ENCODE measurements at places on chromosomes 7 and 10.

- no peak for DNase-seq
Measured at GRCh38 chr10:53052521-53053164, 280.1 kb upstream of the MBL2 start.

- DNase-seq, result no peak
Measured at GRCh38 chr10:130630135-130630534, 493.9 kb downstream of the GLRX3 start.

DNA sequence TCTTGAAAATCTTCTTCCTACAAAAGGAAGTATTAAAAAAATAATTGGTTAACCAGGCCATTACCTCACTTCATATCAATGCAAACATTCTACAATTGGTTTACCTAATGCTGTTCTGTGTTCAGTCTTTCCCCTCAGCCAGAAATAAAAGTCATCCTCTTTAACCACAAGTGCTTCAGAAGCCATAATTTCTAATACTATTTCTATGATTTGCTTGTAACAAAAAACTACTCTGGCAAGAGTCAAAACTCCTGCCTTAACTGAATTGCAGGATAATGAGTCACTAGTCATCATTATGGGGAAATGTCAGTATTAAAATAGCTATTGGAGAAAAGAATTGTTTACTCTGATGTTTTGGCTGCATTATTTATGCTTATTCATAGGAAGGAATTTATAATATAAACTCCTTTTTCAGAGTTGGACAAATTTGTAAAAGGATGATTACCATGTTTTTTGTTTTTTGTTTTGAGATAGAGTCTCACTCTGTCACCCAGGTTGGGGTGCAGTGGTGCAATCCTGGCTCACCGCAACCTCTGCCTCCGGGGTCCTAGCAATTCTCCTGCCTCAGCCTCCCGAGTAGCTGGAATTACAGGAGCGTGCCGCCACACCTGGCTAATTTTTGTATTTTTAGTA, 55.5 kb upstream of the ODAD2 start:
- no peak for DNase-seq

DNA sequence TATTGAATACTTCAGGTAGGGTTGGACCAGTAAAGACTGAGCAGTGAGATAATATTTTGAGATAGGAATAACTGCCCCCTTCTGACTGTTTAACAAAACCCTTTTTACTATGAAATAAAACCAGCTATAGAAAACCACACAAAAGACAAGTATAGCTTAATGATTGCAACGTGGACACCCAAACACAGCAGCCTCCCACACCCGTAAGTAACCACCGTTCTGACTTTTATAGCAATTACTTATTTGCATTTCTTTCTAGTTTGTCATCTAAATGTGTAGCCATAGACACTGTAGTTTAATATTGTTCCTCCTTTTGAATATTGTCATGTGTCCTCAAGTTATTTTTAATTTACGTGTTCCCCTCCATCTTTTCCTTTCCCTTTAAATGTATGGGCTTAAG, 42.9 kb upstream of the SYPL1 start:
- DNase-seq, result no peak

DNA sequence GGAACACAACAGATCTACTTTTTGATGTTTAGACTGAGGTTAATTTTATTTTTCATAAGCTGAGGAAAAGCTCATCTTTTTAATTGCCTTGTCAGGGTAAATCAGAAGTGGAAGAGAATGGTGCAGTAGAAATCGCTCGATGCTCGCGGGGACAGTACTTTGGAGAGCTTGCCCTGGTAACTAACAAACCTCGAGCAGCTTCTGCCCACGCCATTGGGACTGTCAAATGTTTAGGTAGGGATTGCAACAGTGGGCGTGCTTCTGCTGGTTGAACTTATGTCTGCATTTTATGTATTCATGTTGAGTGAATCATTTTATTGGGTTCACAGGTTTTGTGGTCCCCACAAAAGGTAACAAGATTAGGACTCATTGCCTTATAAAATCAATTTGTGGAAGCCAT, 11.7 kb upstream of the HBP1 start:
- DNase-seq, result no peak

DNA sequence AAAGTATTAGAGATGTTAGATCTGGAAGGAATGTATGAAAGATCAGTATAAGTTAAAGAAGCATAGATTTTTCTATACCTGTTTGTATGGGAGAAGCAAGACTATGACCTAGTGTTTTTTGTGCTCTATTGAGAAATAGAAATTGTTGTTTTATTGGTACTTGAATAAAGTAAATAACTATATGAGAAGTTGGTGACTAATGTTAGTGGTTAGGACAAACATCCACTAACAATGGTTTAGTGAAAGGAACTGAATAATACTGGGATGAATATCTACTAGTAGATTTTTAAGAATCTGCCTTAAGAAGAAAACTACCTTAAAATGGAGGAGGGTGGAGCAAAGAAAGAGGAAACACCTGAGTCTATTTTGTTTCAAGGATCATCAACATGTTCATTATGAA, 521.1 kb upstream of the POT1 start:
- no peak for DNase-seq

- no peak for DNase-seq
Measured at GRCh38 chr7:36053589-36053988, 99.5 kb upstream of the EEPD1 start.

- no peak for DNase-seq
Measured at GRCh38 chr7:96310110-96310509, 11.8 kb downstream of the SLC25A13 start.

- DNase-seq, result no peak
Measured at GRCh38 chr10:29358010-29358616, 69.2 kb downstream of the LYZL1 start.

- no peak for DNase-seq
Measured at GRCh38 chr7:156731651-156732050, 91.1 kb downstream of the RNF32 start.

- DNase-seq, result no peak
Measured at GRCh38 chr10:51915031-51915542, 215.7 kb upstream of the CSTF2T start.

GRCh38 chr10:34454590-34455261, 360.4 kb downstream of the PARD3 start:
- DNase-seq, result no peak

DNA sequence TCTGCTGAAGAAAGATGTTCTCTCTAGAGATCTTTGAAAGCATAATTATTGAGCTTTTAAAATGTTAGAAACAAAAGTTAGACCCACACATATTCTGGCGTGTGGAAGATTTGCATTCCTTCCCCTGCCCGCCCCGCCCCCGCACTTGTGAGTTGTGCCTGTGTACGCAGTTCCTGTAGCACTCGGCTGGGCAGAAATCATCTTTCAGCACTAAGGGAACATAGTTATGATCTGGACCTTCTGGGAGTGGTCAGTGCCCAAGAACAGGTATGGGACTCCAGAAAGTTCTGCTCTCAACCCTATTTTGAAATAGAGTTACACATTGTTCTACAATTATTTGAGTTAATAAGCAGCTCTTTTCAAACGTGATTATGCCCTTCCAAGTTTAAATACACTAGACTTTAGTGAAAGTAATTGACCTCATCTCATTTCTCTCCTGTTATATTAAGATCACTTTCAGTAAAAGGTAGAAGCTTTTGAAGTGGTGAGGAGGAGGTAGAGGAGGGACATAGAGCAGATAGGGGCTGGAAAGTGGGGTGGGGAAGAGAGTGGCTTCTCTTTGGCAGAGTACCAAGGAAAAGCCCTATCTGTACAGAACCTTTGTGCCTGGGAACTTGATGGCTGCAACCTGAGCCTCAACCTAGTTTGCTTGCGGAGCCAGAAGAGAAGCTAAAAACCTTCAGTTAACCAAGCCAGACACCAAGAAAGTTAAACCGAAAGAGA, 5.7 kb downstream of the BLVRA start:
- peak; percentile 24 for DNase-seq

DNA sequence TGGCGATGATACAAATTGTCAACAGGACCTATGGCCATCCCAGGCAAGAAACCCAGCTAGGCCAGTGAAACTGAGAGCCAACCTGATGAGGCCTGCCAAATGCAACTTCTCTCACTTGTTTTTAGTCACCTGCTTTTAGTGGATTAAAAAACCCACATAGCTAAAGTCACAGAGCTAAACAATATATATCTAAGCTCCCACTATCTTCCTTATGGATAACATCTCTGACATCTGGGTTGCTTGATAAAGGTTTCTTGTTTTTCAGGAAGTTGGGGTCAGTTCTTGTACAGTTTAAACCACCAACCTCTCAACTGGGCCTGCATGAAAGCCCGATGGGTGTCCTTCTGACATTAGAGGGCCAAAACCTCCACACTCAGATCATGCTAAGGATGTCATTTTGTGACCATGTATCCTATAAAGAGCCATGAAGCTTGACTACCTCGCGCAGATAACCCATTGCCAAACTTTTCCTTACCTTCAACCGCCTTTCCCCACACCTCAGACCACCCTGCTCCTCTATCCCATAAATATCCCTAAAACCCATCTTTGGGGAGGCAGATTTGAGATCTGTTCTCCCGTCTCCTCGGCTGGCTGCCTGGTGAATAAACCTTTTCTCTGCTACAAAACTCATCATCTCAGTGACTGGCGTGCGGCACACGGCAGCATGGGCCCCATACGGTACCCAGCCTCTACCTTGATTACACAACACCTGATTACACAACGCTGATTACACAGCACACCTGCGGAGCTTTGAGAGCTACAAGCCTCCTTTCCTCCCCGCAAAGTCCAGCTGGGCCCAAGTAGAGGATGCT, 797 bp upstream of the STMP1 start:
- DNase-seq, result no peak

- DNase-seq, result peak; percentile 86
Measured at GRCh38 chr10:78302989-78303854, 269.6 kb downstream of the RPS24 start.

- DNase-seq, result no peak
Measured at GRCh38 chr10:5862360-5862961, 27.2 kb downstream of the ANKRD16 start.
